ENCODE measurements at places on chromosomes 5 and 9.

- no peak for DNase-seq
These were observed 338.9 kb downstream of the CDH12 start for GRCh38 chr5:22514231-22514630.

- DNase-seq = no peak
These were observed 103.1 kb upstream of the TSLP start for GRCh38 chr5:110968246-110969005.

- no peak for DNase-seq
These were observed 47.2 kb downstream of the GTF3C4 start for GRCh38 chr9:132717326-132717945.

GRCh38 chr9:27712806-27713205 is 139.5 kb upstream of the C9orf72 start:
- no peak for DNase-seq

DNA sequence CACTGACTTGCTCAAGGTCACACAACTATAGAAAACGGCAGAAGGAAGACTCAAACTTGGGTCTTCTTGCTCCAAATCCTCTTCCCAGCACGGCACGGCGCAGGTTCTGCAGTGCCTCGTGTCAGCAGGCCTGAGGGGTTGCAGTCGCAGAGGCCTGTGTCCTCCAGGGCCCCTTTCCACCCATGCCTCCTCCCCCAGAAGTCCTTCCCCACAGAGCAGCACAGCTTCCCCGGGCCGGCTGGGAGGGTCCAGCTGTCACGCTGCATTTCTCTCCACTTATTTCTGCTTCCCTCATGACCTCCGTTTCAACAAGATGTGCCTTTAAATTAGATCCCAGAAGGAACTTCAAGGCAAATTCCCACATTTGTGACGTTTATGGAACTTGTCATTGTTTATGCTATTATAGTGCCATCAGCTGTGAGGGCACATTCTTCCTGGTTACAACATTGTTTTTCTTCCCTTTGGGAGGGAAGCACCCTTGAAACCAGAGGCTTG is 148.4 kb downstream of the C5orf15 start:
- no peak for DNase-seq

DNA sequence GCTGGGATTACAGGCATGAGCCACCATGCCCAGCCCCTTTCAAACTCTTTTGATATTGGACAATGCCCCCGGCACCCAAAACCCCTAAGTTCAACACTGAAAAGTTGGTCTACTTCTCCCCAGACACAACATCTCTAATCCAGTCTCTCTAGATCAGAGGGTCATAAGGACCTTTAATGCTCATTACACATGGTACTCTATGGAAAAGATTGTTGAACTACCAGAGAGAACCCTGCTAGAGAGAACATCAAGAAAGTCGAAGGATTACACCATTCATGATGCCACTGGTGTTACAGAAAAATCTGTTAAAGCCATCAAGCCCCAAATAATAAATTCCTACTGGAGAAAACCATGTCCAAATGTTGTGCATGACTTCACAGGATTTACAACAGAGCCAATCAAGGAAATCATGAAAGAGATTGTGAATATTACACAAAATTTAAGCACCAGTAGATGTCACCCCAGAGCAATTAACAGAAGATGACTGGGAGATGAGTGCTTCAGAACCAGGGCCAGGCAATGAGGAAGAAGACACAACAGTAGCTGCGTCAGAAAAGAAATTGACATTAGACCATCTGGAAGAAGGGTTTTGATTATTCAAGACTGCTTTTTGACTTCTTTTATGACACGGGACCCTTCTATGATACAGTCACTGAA is 28.3 kb upstream of the NIPAL4 start:
- DNase-seq = no peak

DNA sequence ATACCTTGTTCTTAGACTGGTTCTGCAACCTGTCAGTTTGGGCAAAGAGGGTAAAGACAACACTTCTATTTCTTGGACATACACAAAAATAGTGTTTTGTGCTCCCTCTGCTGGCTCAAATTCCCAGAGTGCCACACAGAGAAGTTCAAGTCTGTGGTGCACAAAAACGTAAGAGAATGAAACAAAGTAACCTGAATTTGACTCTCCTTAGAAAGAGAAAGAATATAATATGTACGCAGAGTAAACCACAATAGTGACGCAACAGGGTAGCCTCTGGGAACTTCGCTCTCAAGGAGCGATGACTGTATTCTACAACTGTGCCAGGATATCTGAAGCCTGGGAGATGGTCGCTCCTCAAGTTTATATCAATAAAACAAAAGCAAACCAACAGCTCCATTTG is 18.5 kb downstream of the DDX31 start:
- DNase-seq = no peak

GRCh38 chr5:74266836-74267235 is 373.7 kb downstream of the ENC1 start:
- DNase-seq = no peak

DNA sequence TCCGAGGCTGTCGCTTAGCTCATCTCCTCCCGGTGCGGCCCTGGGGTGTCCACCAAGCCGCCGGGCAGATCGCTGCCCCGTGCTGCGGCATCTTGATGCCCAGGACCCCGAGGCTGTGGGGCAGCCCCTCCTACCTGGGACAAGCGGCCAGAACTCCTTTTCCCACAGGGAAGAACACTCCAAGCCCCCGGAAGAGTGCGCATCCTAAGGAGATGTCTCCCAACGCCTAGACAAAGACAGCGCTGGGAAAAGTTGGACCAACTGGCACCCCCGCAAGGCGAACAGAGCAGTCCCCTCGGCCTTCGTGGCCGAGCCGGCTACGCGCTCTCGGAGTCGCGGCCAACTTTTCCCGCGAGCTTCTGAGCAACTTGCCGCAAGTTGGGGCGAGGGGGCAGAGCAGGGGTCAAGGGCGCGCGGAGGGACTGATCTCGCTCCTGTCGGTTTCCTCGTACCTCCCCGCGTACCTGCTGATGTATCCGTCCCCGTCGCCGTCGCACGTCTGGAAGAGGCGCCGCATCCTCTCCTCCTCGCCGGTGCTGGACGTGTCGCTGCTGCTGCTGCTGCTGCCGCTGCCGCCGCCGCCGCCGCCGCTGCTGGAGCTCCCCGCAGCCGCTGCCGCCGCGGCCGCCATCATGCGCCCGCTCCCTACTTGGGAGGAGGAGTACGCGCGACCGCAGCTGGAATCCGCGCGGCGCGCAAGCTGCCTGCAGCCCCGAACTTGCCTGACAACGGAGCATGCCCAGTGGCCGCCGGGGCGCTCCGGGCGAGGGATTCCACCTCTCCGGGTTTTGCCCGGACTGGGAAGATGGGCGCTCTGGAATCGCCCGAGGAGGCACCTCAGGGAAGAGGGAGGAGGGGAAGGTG is at the start of gene MCC:
Gene MCC, minus strand, starts transcription at position 673 of the 864 bp plus-strand sequence.
- no peak for DNase-seq

DNA sequence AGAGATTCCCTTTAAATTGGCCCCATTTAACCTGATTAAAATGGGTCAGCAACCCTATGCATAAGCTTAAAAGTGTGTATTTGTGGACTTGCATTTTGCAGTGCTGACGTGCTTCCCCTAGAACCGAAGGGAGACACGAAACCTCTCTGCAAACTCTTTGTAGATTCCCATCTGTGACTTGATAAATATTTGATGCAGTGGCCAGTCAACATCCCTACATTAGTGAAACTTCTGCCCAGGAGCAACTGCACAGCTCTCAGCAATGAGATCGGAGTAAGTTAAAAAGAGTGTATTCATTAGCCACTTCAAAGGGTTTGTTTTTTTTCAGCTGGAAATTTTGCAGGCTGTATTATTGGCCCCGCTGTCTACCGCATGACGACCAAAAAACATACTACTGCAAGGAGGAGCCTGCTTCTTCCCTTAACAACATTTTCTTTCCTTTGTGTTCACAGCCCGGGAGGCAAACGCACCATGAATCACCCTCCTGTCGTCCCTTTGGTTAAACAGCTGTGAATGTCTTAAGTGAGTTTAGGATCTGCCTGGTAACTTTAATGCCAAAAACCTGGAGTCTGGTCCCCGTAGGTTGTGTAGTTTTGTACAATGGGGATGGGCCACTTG is 38.0 kb upstream of the TCERG1 start:
- no peak for DNase-seq

DNA sequence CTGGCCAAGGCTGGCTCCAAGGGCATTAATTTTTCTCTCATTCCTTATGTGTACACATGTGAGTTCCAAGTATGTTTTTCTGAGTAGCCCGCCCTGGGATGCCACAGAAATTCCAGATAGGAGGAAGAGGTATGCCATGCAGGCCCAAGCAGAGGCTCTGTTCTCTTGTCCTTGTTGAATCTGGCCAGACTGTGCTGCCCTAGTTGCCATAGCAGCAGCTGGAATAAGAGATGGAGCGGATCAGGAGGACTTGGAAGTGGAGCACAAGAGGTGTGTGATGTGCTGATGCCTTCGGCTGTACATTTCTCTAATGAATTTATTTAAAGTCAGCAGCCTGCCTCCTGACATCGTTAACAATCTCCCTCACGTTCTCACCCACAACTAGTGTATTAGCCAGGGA is 235.6 kb upstream of the RPS23 start:
- no peak for DNase-seq

- DNase-seq = no peak
These were observed 159.9 kb downstream of the TMEM38B start for GRCh38 chr9:105854026-105854782.

GRCh38 chr9:91711755-91712601 is 238.1 kb downstream of the ROR2 start:
- no peak for DNase-seq

DNA sequence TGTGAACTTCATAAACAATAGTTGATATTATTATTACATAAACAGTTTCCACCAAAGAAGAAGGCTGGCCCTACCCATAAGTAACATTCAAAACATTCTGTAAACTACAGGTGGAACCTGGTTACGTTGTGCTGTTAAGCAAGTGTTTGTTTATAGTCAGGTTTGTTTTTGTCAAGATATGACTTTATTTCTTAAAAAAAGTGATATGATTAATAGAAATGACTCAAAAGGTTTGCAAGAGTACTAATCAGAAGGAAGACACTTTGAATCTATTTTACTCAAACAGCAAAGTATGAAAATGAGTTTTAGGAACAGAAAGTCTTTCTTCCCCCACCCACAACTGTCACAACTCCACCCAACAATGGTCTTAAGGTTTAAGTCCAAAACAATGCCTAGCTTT is 220.8 kb downstream of the PLK2 start:
- no peak for DNase-seq

- DNase-seq = no peak
These were observed 246.0 kb downstream of the GADD45G start for GRCh38 chr9:89850631-89851325.

- DNase-seq = no peak
These were observed 464 bp upstream of the FAM151B start for GRCh38 chr5:80487444-80487828.

DNA sequence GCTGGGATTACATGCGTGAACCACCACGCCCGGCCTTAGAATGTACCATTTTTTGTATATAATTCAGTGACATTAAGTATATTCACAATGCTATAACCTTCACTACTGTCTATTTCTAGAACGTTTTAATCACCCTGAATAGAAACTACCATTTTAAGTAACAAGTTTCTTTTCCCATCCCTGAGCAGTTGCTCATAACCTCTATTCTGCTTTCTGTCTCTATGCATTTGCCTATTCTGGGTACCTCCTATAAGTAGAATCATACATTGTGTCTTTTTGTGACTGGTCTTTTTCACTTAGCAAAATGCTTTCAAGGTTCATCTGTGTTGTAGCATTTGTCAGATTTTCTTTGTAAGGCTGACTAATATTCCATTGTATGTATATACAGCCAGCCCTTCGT is 39.9 kb downstream of the DDX46 start:
- no peak for DNase-seq

DNA sequence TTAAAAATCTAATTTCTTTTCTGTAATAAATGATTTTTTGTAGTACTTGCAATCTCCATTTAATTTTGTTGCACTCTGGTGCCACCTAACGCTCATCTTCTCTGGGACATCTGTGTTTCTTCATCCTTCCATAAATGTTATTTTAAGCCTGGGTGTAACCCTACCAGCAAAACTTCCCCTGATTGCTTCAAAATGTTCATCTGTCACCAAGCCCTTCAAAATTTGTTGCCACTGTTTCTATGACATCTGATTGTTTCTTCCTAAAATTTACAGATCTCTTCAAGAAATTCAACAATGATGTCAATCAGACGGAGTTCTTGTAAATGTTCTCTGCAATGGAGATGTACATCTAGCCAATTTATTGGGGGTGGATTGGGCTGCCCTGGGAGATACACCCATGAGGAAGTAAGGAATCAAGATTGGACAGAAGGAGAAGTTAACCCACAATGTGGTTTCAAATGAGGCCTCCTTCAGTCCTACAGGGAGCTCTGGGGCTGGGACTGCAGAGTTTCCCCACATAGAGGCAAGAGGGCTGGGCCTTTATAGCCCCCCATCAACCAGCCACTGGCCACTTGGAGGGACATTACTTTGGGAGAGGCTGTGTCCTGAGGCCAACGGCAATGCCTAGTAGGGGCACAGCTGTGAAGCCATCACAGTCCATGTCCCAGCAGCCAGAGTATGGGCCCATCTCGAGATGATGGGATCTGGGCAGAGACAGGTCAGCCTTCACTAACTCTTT is 23.3 kb downstream of the MCTP1 start:
- no peak for DNase-seq

DNA sequence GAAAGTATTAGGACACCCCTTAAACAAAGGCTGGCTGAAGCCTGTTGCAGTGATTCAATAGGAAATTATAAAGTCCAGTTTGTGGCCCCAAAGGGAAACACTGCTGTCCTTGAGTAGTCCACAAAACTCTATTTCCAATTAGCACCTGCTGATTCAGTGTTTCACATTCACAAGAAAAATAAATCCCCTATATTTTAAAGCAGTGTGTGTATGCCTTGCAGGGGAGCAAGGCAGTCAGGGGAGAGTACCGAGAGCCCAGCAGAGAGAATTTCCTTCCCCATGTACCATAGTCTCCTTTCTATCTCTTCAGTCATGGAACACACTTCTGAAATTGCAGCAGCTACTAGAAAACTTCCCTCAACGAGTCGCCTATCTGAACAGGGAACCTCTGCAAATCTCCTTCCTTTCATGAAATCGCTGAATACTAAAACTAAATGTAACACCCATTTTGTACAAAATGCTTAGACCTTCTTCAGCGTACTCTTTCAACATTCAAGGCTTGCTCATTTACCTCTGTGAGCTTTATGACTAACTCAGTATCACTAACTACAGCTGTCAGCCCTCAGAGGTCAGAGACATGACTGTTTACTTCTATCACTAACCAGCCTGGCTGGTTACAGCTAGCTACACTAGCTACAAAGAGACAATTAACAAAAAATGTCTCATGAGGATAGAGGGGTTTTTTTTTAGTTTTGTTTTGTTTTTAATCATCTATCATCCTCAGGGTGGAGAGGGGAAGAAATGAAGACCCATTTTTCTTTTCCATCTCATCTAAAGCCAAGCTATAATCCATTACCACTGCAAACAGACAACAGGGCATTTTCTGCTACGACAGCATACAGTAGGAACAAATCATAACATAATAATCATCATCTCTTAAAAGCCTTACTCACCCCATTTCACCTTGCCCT is 188.7 kb downstream of the EBF1 start:
- DNase-seq = no peak

DNA sequence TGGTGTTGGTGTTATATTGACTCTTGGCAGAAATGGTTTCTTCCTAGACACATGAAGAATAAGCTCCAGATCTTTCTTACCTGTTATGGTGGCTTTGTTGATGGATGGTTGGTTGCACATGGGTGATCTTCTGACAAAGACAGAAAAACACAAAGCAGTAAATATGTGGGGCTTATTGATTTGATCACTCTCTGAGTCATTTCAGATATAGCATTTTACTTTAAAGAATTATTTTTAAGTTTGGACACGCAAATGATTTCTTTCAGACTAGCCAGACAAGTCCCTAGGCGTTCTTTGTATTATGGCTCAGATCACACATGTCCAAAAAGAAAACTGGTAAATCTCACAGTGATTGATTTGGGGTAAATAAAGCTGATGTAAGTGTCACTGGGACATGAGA is 597.6 kb downstream of the RAB3C start:
- no peak for DNase-seq

- no peak for DNase-seq
These were observed 186.7 kb downstream of the PDZD2 start for GRCh38 chr5:31825518-31826068.
